ENCODE measurements at places on chromosomes 3 and 15. TPM values are rescaled to one million over a fixed set of nuclear protein-coding genes. Genes with fewer than 3 reads are reported as not detected.

GRCh38 chr15:94834494-94834893 lies 603.1 kb downstream of the MCTP2 start:
- no peak overlapping the region for H3K27ac ChIP-seq
- no peak overlapping the region for H3K4me3 ChIP-seq
- no peaks in the 10 kb centered on the region for H3K36me3 ChIP-seq
- no peaks in the 10 kb centered on the region for H3K27me3 ChIP-seq
- DNase-seq, result no peak
- no peaks in the 10 kb centered on the region for H3K4me1 ChIP-seq

The CA12 gene
- total RNA-seq, result 0.63 TPM

The COLQ gene
- 1.7 TPM for total RNA-seq

DNA sequence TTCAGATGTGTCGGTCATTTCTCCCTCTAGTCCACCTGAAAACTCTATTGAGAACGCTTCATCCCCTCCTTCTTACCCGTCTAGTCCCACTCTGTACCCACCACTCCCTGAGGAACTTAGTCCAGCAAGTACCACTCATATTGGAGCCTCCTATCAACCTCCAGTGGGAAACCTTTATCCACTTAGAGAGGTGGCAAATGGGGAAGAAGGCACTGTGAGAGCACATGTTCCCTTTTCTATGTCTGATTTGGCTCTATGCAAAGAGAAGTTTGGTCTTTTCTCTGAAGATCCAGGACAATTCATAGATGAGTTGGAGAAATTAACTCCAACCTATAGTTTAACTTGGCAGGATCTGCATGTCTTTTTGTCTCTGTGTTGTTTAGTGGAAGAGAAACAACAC lies 17.0 kb upstream of the RPN1 start:
- peaks cover 20% of the 10 kb centered on the region for H3K27me3 ChIP-seq
- no peak overlapping the region for H3K27ac ChIP-seq
- no peaks in the 10 kb centered on the region for H3K4me1 ChIP-seq
- no peak overlapping the region for H3K4me3 ChIP-seq
- DNase-seq, result no peak

The AP3B2 gene
- total RNA-seq, result not detected

DNA sequence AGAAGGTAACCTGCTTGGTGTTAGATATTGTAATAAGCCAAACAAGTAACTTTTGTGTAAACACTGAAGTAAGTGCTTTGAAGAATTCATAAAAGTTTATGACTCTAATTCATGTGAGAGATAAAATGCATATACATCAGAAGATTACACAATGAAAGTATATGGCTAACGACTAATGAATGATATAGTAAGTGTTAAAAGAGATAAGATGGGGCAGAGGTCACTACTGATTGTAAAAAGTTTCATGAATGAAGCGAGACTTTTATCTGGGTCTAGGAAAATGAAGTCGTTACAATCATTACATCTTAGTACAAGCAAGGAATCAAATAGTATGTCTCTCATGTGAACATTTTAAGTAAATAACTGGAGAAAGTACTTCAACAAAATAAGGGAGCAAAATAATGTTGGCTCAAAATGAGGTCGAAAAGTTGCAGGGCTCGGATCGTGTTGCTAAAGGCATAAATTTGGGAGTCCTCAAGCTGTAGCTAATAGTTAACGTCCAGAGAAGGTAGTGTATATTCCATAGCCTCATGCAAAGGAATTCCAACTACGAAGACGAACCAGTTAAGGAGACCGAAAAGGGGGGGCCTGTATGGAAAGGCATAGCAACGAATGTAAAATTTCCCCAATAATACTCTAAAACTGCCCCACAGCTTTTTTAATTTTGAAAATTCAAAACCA lies 984 bp upstream of the DUT start:
- no peak for DNase-seq
- peaks cover 25% of the 10 kb centered on the region for H3K4me1 ChIP-seq
- H3K36me3 ChIP-seq, result peaks cover 23% of the 10 kb centered on the region
- no peaks in the 10 kb centered on the region for H3K27me3 ChIP-seq
- peak overlapping the region; percentile 94 for H3K27ac ChIP-seq

- H3K4me1 ChIP-seq, result no peaks in the 10 kb centered on the region
- no peaks in the 10 kb centered on the region for H3K36me3 ChIP-seq
- H3K27me3 ChIP-seq, result peaks cover 12% of the 10 kb centered on the region
- H3K27ac ChIP-seq, result no peak overlapping the region
- no peak for DNase-seq
Measured at GRCh38 chr15:38860253-38860652, 295.6 kb upstream of the RASGRP1 start.

Measured in activated CD4-positive, alpha-beta T cell treated with anti-CD3 and anti-CD28 coated beads, Interleukin-2, amount 10 ng/mL, durations not matched to agents 24 days and 14 days (primary cell).